ENCODE measurements at places on chromosomes 2 and 18. TPM values are rescaled to one million over a fixed set of nuclear protein-coding genes. Genes with fewer than 3 reads are reported as not detected.

The IRS1 gene
- total RNA-seq, result 12.6 TPM

DNA sequence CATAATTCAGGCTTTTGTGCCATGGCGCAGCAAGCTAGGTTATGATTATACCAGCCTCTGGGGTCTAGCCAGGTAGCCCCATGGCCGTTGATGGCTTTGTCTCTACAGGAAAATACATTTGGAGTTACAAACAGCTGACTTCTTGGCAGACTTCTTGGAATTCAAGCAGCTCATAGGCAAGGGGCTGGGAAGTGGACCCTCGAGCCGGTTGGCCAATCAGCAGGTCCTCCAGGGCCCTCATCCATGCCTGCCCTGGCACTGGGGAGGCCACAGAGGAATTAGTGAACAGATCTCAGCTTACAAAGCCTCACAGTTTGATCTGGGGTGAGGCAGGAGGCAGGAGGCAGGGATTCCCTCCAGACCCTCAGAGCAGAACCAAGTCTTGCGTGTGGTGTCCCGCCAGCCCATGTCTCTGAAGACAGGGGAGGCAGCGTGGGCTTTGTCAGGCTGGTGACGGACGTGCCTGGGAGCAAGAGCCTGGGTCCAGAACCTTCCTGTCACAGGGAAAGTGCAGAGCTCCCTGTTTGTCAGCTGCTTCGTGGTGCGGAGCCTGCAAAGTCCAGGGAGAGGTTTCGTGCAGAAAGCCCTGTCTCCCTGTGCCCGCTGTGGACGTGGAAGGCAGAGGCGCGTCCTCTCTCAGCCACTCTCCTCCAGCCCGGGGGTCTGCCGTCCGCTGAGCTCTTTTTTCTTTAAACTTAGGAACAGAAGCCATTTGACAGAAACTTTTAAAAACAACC is 131.7 kb downstream of the KLHL29 start:
- no peak for DNase-seq

GRCh38 chr2:120953066-120953756 is 217.5 kb downstream of the GLI2 start:
- no peak for DNase-seq

The LBH gene
- 82.8 TPM for total RNA-seq

DNA sequence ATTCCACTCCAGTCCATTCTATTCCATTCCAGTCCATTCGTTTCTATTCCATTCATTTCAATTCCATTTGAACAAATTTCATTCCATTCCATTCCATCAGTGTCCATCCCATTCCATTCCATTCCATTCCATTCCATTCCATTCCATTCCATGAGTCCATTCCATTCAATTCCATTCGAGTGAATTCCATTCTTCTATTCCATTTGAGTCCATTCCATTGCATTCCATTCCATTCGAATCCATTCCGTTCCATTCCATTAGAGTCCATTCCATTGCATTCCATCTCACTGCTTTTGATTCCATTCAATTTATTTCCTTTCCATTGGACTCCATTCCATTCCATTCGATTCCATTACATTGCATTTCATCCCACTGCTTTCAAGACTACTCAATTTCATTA is 1132.1 kb downstream of the RPIA start:
- DNase-seq, result no peak

Measured in upper lobe of left lung (tissue), 6 donors.